IMR-90 (cell line): ENCODE measurements at places on chromosomes 3 and 15. TPM values are rescaled to one million over a fixed set of nuclear protein-coding genes. Genes with fewer than 3 reads are reported as not detected.

STAC gene
- total RNA-seq, result 0.28 and 0.36 TPM in 2 replicates

SLCO2A1 gene
- under 0.01 TPM in 2 replicates for total RNA-seq

FOXL2 gene
- not detected in 2 replicates for total RNA-seq

SAXO2 gene
- 0.28 TPM in 1 of 2 replicates, not detected in the other for total RNA-seq

DLEC1 gene
- not detected in 2 replicates for total RNA-seq

ZMYND10 gene
- 0.83 and 1.1 TPM in 2 replicates for total RNA-seq

RYR3 gene
- total RNA-seq, result 0.18 TPM in 1 of 2 replicates, not detected in the other

GRCh38 chr3:178246004-178246403, 290.2 kb upstream of the KCNMB2 start:
- peaks cover 2% of the 10 kb centered on the region; the same call in 1 of the 2 replicates for H3K4me1 ChIP-seq
- H3K27me3 ChIP-seq, result no peaks in the 10 kb centered on the region
- no peak for DNase-seq

DNA sequence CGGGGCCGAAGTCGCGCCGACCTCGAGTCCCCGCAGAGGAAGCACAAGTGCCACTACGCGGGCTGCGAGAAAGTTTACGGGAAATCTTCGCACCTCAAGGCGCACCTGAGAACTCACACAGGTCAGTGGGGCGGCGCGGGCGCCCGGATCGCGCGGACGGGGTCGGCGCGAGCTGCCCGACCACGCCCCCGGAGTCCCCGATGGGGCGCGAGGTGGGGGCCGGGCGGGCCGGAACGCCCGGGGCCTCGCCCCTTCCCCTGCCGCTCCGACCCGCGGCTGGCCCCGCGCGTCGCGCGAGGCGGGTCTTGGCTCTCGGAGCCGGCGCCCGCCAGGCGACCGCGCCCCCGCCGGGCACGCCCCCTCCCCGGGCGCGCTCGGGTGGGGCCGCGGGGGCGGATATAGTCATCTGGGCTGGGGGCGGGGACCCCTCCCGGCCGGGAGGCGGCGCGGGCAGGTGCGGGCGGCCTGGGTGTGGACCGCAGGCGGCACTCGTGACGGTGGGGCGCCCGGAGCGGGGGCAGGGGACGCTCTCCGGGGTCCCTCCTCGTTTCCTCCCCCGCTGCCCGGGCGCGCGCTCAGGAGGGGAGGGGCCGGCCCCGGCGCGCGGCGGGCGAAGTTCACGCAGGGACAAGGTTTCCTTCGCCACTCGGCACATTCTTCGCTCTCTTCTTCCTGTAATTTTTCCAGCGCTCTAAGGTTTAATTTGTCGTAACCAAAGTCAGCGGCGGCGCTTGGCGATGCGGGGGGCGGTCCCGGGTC, 1.2 kb downstream of the KLF13 start:
- no peak overlapping the region; the same call in 1 of the 2 replicates for H3K27ac ChIP-seq
- peaks cover 7% of the 10 kb centered on the region for H3K4me1 ChIP-seq
- peak; percentile 19 for DNase-seq
- peak overlapping the region; percentile 86 for H3K4me3 ChIP-seq

DNA sequence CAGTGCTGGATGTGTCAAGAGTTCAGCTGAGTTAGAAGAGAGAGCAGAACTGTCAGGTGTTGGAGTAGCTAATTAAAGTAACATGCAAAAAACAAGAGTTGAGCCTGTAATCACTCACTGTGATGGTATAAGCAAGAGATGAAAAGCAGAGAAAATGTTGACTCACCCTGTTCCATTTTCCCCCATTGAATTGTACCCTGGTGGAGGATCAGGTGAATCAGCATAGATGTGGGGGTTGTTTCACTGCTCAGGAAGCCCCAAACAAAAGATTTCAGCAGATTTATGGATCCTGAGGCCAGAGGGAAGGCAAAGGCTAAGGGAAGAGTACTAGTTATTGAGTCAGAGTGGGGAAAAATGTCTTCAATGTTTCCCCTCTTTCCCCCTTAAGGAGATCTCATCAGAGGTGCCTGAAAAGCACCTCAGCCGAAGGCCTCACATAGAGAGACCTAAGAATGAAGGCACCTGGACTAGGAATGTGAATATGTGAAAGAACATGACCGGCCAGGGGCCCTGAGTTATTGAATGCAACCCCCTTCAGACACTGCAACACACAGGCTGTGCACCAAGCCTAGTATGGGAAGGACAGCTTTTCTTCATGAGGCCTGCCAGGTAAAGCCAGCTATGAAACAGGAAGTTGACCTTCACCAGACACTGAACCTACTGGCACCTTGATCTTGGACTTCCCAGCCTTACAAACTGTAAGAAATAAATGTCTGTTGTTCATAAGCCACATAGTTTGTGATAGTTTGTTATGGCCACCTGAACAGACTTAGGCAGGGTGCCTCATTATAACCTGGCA, 90.1 kb downstream of the TMCO5A start:
- no peaks in the 10 kb centered on the region for H3K36me3 ChIP-seq
- H3K27ac ChIP-seq, result no peak overlapping the region
- DNase-seq, result no peak
- peaks cover 2% of the 10 kb centered on the region for H3K27me3 ChIP-seq
- peaks cover 2% of the 10 kb centered on the region for H3K4me1 ChIP-seq
- H3K4me3 ChIP-seq, result no peak overlapping the region

DNA sequence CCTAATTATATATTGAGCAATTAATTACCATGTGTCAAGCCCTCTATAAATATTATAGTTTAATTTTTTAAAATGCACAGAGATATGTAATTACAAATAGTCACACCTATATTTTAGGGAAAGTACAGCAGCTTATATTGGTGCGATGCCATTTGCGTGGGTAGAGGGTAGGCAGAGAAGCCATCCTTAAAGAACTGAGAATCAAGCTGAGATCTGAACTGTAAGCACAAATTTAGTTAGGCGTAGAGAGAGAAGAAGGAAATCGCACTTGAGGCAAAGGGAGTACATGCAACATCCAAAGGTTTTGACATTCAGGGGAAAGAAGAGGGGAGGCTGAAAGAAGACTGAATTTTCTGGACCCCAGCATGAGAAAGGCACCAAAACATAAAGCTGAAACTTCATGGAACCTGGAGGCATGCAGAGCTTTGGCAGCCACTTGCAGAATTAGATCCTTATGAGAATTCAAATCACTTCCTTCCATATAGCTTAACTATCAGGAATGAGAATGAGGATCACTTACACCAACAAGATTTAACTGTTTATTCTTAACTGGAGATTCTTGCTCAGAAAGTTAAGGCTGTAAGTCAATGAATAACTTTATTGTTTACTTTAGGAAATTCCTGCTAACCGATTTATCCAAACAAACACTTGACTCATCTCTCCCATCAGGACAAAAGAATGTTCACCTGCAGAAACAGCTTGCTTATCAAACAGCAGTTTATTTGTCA, 114.3 kb downstream of the TGFBR2 start:
- H3K4me1 ChIP-seq, result peaks cover 5% of the 10 kb centered on the region
- no peak overlapping the region for H3K4me3 ChIP-seq
- DNase-seq, result peak; percentile 95
- H3K36me3 ChIP-seq, result no peaks in the 10 kb centered on the region
- H3K27me3 ChIP-seq, result no peaks in the 10 kb centered on the region

DNA sequence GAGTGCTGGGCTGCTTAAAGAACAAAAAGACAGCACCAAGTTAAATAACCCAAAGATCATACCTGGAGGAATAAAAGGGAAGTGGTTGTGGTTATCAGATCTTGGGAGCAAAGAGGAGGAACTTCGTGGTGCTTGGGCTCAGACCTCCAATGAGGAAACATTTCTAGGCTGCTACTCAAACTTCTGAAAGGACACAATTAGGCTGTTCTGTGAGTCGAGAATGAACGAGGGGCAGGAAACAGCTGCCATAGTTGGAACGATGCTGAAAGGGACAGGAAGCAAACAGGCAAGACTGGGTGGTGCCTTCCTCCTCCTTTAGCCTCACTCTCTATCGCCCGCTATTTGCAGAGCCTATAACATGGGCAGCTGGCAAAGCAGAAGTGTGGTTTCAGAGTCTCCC, 276.3 kb upstream of the ARRDC4 start:
- no peaks in the 10 kb centered on the region for H3K27me3 ChIP-seq
- no peaks in the 10 kb centered on the region for H3K36me3 ChIP-seq
- no peaks in the 10 kb centered on the region for H3K4me1 ChIP-seq
- H3K4me3 ChIP-seq, result no peak overlapping the region

DNA sequence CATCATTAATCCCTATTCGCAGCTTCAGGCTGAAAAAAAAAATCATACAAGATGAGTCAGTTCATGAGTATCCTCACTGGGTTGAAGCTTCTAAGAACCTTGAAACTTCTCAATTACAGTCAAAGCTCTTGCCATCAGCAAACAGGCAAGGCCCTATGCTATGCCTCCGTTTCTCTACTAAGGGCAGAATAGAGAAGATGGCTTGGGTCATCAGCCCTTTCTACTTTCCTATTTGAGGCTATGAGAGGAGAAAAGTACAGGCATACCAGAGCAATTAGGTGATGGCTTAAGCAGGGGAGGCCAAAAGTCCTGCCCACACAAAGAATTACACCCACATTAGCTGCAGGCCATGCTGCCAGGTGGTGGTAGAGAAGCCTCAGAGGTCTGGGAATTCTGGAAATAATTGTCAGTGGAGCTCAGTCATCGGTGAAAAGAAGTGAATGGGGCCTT, 89.0 kb downstream of the MRPL46 start:
- no peaks in the 10 kb centered on the region for H3K4me1 ChIP-seq
- H3K36me3 ChIP-seq, result no peaks in the 10 kb centered on the region
- no peak overlapping the region for H3K4me3 ChIP-seq
- peak; percentile 37 for DNase-seq
- 0 out of 2 replicates have a peak, but pooled peaks cover 2% of the 10 kb centered on the region for H3K27me3 ChIP-seq
- H3K27ac ChIP-seq, result no peak overlapping the region

DNA sequence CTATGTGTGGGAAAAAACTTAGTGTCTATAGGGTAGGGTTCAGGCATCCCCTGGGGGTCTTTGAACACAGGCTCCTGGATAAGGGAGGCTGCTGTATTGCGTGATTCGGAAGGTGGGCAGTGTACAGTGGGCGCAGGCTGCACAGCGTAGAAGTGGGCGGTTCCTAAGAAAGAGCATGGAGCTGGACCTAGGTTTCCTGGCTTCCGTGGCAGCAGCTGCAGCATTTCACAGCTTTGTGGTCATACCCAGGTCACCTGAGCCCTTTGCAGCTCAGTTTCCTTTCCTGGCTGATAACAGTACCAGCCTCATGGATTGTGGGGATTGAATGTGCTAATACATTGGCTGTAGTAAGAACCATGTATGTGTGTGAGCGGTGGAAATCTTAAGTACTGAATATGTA, 22.2 kb downstream of the CFAP100 start:
- no peak overlapping the region for H3K4me3 ChIP-seq
- H3K36me3 ChIP-seq, result no peaks in the 10 kb centered on the region
- peaks cover 33% of the 10 kb centered on the region for H3K27me3 ChIP-seq
- H3K4me1 ChIP-seq, result no peaks in the 10 kb centered on the region; the same call in 1 of the 2 replicates

GRCh38 chr15:100901296-100901695, 17.9 kb upstream of the LRRK1 start:
- H3K27me3 ChIP-seq, result no peaks in the 10 kb centered on the region
- no peak overlapping the region for H3K4me3 ChIP-seq
- no peak for DNase-seq
- no peak overlapping the region for H3K27ac ChIP-seq
- H3K4me1 ChIP-seq, result peaks cover 5% of the 10 kb centered on the region
- no peaks in the 10 kb centered on the region for H3K36me3 ChIP-seq

- peak; percentile 37 for DNase-seq
- no peak overlapping the region for H3K4me3 ChIP-seq
- peaks cover 5% of the 10 kb centered on the region for H3K36me3 ChIP-seq
- H3K27ac ChIP-seq, result no peak overlapping the region
Observed at GRCh38 chr3:57890874-57891273, 117.3 kb upstream of the FLNB start.

- no peaks in the 10 kb centered on the region for H3K36me3 ChIP-seq
- no peaks in the 10 kb centered on the region for H3K27me3 ChIP-seq
- peaks cover 14% of the 10 kb centered on the region; the same call in 1 of the 2 replicates for H3K4me1 ChIP-seq
- H3K27ac ChIP-seq, result no peak overlapping the region
- H3K4me3 ChIP-seq, result no peak overlapping the region
Observed at GRCh38 chr3:126956361-126956760, 26.6 kb upstream of the PLXNA1 start.

DNA sequence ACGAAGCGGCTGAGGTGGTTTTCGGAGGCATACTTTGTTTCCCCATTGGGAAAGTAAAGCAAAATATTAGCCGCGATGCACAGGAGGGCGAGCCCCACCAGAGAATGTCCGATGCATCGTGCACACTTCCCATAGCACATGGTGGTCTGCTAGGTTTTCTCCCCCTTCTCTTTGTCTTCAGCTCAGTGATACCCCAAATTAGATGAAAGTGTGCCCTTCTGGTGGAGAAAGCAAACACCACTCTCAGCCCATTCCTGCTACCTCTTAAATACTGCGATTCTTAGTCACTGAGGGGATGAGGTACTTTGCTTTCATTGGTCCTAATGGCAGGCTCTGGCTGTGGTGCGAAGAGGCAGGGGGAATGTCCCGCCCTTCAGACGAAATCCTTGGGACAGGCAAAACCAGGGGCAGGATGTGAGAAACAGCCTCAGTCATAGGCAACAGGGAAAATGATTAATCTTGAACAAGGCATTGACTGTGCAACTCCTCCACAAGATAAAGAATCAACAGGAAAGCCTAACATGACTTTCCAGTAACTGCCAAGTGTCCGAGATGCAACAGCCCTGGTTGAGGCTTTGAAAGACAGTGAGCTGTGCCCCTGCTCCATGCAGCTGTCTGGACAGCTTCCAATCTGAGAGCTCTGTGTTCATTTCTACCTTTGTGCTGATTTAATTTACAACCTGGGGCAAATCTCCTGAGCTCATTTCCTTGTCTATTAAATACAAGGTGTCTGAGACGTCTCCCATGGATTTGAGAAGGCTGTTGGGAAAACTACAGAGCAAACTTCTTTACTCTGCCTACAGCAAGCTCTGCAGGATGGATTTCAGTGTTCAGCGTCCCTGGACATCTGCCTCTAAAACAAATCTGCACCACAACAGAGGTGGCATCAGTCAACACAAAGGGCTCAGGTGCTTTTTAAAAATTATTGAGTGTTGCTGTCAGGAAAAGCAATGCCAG, at the start of gene TM4SF1:
Gene TM4SF1, minus strand, starts transcription at position 242 of the 957 bp plus-strand sequence. Its CDS starts 102 bp downstream, at position 140.
- peaks cover 24% of the 10 kb centered on the region for H3K4me1 ChIP-seq
- H3K27ac ChIP-seq, result peak within 1 kb of the TSS; percentile 89
- DNase-seq, result peak; percentile 97
- peaks cover 13% of the 10 kb centered on the region for H3K36me3 ChIP-seq
- no peaks in the 10 kb centered on the region for H3K27me3 ChIP-seq
- peak within 1 kb of the TSS; percentile 54 for H3K4me3 ChIP-seq

GRCh38 chr3:10753964-10754363, 62.1 kb upstream of the SLC6A11 start:
- peak; percentile 32 for DNase-seq
- no peaks in the 10 kb centered on the region for H3K36me3 ChIP-seq
- no peaks in the 10 kb centered on the region for H3K27me3 ChIP-seq
- H3K4me3 ChIP-seq, result no peak overlapping the region
- H3K27ac ChIP-seq, result no peak overlapping the region

GRCh38 chr3:69092030-69092516, 7.3 kb downstream of the ARL6IP5 start:
- no peak overlapping the region for H3K4me3 ChIP-seq
- H3K36me3 ChIP-seq, result peaks cover 7% of the 10 kb centered on the region
- DNase-seq, result no peak
- H3K27ac ChIP-seq, result 0 out of 2 replicates have a peak overlapping the region, but pooled peaks have one; percentile 13
- no peaks in the 10 kb centered on the region for H3K27me3 ChIP-seq
- H3K4me1 ChIP-seq, result peaks cover 19% of the 10 kb centered on the region
